Activated naive CD4-positive, alpha-beta T cell treated with anti-CD3 and anti-CD28 coated beads, Interleukin-2, amount 10 ng/mL, durations not matched to agents 7 days and 5 days (primary cell): ENCODE measurements at places on chromosomes 5 and 9.

DNA sequence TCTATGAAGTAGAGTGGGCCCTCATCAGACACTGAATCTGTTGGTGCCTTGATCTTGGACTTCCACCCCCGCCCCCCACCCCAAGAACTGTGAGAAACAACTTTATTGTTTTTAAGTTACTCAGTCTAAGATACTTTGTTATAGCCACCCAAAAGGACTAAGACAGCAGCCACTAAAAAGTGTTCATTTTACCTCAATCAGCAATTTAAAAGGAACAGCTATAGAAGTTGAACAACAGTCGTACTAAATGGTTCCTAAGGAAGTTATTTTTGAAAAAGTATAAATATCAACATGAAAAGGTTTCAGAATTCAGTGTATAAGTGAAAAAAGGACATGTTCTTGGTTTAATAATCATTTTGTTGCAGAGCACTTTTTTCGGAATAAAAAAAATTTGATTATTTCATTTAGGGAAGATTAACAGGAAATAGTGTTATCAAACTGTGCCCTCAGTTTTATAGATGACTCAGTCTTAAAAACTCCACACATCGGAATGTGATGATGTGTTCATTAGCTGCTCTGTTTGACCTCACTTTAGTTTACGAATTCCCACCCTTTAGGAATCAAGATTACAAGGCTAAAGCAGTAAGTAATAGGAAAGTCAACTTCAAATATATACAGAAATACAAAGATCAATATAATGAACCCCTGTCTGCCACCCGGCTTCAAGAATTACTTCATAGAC lies 71.2 kb downstream of the MTAP start:
- DNase-seq: no peak

- no peak for DNase-seq
Measured at GRCh38 chr9:32589083-32589723, 16.2 kb upstream of the NDUFB6 start.

GRCh38 chr9:105662184-105663104 lies at the start of gene TAL2:
TAL2 (plus strand) TSS chr9:105662457; CDS start chr9:105662497, 40 bp downstream.
- DNase-seq: no peak

DNA sequence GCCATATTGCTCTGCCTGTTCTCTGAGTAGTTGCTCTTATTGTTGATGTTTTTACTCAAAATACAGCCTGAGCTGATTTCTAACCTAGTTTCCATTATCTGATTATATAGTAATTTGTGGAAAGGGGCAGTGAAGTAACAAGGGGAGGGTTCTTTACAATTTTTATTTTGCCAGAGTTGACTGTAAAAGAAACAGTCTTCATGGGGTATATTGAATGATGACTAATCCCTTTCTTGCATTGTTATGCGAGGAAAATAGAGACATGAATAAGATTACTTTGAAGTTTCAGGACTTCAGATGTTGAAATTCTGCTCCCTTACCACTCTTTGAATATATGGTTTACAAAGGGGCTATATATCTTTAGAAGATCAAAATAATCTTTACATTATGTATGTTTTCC lies 9.1 kb upstream of the LRRC70 start:
- DNase-seq: no peak

- no peak for DNase-seq
Measured at GRCh38 chr9:124345751-124346281, 69.4 kb downstream of the PSMB7 start.

DNA sequence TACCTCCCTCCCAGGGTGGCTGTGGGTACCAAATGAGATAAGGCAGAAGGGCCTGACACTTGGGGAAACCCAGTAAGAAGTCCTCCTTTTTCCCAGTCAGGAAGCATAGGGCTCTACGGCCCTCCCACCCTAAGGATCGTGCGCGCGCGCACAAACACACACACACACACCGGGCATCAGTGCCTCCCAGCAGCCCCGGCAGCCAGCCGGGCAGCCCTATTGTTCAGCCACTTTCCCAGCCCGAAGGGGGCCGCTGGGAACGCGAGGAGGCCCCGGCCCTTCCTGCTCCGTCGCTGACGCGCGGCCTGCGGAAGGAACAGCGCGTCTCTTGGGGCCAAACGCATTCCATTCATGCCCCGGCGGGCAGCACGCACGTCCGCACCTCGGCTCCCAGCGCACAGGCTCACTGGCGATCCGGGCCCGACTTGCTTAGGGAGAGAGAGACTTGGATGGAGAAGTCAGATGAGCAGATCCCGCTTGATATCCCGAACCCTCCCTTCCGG lies 22.6 kb downstream of the DUSP1 start:
- DNase-seq: no peak

GRCh38 chr9:137446851-137447471 lies 5.8 kb upstream of the ENTPD8 start:
- no peak for DNase-seq

DNA sequence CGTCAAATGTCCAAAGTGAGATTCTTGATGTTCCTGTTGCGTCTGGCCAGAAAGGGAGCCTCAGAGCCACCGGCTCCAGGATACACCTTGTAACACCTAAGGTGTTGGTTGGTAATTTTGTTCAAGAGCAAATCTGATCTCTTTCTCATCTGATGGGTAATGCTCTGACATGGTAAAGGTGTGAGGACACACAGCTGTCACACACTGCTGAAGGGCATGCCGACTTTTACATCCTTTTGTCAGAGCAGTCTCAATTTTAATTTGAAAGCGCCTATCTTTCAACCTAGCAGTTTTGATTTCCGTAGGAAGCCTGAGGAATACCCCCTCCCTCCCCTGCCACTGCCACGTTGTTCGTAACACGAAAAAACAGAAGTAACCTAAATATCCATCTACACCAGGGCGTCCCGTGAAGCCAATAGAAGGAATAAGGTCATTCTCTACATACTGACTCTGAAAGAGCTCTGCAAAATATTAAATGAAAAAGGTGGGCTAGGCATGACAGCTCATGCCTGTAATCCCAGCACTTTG lies 57.4 kb downstream of the TSTD2 start:
- no peak for DNase-seq

- no peak for DNase-seq
Measured at GRCh38 chr5:87190687-87191086, 77.0 kb upstream of the RASA1 start.

GRCh38 chr5:176545737-176546509 lies 3.2 kb upstream of the CDHR2 start:
- DNase-seq: no peak

DNA sequence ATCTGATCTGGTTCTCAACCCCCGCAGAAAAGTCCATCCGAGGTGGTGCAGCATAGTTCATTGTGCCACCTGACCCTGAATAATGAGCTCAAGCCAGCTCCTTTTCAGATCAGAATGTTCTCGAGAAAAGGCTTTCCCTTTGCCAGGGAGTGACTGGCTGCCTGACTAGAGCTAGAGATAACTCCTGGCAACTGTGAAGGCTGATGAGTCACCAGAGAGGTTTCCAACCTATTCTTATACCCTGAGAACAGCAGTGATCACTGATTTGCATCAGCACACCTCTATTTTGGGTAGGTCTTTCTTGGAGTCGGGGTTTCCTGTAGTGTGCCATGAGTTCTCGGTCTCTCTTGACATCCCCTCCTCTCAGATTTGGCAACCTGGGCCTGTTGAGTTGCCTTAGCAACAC lies 127.9 kb downstream of the PIK3R1 start:
- no peak for DNase-seq

GRCh38 chr5:148390914-148391313 lies 7.2 kb downstream of the FBXO38 start:
- DNase-seq: no peak
